Trophoblast cell (in vitro differentiated cells and primary cell): ENCODE measurements at places on chromosomes 2 and 18.

DNA sequence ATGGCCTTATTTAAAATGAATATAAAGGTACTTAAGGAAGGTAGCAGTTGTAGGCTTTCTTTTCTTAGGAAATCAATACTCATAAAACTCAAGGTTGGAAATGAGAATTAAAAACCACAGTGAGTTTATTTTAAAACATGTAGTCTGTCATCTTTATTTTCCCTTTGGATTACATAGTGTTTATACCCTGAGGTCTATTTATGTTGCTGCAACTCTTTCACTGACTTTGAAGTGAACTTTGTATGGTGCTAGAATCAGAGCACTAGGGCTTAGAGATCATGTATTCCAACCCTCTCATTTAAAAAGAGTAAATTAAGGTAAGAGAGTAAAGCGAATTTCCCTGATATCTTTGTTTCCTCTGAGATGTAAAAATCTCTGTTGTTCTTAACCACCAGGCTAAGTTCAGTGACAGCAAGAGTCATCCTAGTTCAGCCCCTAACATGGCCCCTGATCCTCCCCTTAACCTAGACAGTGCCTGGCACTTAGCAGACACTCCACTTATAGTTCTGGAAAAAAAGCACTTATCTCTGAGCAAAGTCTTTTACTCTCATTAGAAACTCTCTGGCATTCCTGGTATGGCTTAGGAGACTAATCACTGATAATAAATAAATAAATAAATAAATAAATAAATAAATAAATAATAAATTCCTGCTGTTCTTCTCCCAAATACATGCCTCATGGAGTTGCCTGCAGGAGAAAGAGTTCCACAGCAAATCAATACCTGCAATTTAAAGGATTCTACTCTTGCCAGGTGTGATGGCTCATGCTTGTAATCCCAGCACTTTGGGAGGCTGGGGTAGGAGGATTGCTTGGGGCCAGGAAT, 33.0 kb upstream of the PPP1R1C start:
- no peak for DNase-seq

- DNase-seq, result no peak
Measured at GRCh38 chr2:161426455-161426921, 10.4 kb downstream of the TBR1 start.

DNA sequence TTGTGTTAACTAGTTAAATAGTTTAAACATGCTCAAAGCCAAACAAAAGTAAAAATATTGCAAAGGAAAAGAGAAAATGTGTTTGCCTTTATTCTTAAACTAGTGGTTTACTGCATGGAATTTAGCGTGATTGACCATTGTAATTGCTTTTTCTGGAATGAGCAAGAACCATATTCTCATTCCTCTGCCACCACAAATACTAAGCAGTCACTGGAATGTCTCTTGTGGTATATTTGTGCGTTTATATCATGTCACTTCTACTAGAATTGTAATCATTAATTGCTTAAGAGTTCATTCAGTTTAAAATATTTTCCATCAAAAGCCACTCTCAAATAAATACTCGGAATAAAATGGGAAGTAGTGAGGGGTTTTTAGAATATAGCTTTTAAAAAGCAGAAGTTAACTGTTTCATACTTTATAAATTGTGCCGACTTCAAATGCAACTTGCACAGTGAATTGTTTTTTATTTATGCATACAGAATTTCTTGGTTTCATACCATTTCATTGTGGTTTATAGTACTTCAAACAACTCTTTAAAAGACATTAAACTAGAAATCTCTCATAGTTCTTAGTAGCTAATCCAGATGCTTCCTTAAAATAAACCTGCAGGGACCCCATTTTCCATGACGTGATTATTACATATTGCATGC, 288.1 kb downstream of the EPHA4 start:
- DNase-seq, result no peak

DNA sequence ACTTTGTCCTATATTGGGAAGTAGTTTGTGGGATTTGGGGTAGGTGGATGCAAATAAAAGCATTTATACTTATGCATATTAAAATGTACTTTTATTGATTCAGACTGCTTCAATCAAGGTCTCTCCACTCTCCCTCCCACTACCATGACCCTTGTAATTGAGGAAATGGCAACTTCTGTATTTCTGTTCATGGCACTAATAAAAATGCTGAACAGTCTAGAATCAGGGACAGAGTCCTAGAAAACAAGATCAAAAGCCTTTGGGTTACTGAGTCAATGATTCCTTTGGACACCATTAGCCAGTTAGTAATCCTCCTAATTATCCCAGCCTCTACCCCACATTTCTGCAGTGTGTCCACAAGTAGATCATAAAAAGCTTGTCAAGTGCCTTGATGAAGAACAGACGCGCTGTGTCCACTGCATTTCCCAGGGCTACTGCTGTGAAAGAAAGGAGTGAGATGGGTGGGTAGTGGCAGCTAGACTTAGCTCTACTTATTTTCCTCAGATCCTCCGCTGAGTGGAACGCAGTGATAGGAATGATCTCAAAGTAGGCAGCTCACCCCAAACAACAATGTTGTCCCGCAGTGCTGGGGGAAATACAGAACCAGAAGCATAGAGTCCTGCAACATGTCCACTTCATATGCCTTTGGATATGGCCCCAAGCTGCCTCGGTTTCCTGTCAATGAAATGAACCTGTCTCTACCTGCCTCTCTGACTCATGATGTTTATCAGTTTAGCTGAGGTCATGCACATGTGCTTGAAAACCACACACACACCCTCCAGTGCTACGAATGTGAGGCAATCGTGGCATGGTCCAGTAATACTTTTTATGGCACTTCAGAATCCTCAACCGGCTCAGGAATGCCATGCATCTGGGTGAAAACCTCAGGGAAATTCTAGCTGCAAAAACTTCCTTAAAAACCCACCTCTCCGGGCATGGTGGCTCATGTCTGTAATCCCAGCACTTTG, 115.5 kb downstream of the COL6A3 start:
- DNase-seq, result peak; percentile 85
